Activated CD4-positive, alpha-beta T cell treated with anti-CD3 and anti-CD28 coated beads, Interleukin-2, Interleukin-6, amounts not matched to agents 100 ng/mL and 50 ng/mL, durations not matched to agents 16 hours and 8 hours (primary cell): ENCODE measurements at places on chromosomes 6 and 20.

DNA sequence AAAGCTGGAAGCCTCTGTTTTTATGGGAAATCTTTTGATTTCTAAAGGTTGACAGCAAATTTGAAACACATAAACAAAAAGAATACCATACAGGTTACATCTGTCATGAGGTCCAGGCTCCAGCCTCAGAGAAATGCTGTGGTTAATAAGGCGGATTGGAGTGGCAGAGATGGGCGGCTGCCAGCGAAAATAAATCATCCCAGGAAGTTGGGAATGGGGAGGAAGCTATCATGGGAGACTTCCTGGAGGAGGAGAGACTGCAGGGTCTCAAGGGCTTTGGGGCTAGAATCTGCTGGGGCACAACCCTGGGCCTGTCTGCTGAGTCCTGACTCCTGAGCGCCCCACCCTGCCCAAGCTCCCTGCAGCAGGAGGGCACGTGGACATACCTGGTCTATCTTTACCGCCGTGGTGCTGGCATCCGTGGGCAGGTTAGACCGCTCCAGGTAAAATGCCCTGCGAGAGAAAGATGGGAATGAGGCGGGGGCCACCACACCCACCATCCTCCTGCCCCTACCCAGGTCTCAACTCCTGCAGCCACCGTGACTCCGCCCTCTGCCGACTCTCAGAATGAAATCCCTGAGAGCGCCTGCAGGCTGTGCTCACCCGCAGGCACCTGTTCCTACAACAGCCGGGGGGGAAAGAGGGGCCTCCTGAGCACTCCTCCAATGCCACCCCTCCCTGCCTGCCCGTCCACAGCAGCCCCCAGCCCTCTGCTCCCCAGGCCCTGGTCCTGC is 197.3 kb downstream of the PREX1 start:
- DNase-seq: no peak

DNA sequence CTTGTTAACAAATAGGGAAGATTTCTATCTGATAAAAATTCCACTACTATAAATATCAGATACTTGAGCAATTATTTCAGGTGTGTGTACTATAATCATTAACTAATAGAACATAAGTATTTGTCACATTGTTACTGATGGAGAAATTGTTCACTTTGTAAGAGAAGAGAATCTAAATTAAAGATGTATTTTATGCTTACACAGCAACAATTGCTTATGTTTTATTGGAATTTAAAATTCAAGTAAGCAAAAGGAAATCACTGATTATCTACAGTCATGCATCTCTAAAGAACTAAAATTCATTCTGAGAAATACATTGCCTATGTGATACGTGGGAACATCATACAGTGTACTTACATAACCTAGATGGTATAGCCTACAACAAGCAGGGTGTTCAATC is 1590.8 kb downstream of the GRIK2 start:
- no peak for DNase-seq

- peak; percentile 51 for DNase-seq
These were observed 16.3 kb downstream of the PKIG start for GRCh38 chr20:44598423-44599305.

GRCh38 chr20:32336918-32337347 is 21.2 kb upstream of the ASXL1 start:
- peak; percentile 54 for DNase-seq

DNA sequence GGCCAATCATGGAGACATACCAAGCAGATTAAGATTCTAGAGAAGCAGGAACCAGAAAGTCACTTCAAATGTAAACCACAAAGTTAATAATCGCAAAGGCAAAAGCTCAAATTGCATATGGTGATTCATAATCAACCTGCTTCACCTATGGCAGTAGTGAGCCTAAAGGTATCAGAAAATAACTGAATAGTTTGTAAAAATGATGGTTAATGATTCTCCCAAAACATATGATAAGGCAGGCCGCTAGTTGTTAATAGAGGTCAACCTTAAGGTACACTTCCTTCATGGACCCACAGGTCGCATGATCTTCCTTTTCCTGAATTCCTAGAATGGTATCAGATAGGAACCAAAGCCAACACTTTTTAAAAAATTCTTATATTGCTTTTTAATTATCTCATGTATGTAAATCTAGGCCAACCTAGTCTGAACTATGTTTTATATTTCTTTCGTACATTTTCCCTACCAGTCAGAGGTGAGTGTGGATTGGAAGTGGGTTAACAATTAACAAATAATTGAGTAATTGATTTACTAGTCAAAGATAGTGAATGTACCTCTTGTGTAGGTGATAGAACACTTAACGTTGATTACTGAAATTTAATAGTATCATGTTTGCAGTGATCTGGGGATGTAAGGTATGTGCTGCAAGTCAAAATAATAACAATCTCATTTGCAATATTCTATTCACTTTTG is 16.4 kb downstream of the TAAR2 start:
- no peak for DNase-seq

DNA sequence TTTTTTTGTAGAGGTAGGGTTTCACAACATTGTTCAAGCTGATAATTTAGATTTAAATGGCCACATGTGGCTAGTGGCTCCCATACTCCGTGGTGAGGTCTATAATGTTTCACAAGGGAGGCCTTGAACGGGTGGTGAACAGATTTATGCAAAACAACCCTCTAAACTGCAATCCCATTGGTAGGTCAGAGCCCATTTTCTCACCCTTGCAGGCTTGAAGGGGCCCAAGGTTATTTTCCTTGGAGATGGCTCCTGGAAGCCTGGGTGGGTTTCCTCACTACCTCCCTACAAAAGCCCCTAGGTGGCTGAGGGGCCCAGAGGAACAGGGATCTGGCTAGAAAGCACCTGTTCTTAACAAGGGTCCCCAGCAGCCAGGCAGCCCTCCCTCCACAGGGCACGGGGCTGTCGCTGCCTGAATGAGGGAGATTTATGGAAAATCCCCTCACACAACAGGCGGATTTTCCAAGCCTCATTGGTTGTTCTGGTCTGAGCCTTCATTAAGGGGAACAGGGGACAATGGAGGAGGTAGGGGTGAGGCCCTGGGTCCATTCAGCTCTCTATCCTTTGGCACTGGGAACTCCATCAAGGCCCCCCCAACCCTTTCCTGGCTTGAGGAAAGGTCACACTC is 64.6 kb downstream of the VEGFA start:
- DNase-seq: no peak

- DNase-seq: no peak
These were observed 148.0 kb upstream of the LRFN2 start for GRCh38 chr6:40735121-40735520.

DNA sequence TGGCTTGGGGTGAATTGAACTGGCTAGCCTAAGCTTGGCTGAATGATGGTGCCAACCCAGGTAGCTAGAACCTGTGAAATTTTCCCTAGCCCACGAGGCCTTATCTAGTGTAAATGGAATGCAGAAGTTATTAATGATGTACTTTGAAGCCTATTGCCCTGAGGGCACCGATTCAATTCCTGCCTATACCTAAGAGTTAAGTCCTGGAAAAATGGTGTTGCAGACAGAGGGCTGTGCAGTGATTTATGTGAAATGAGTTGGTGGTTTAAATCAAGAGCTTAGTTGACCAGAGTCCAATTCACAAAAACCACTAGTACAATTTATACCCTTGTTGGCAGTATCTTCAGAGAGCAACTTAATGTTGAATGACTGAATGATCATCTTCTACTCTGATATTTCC is 373.8 kb upstream of the JAG1 start:
- DNase-seq: no peak

DNA sequence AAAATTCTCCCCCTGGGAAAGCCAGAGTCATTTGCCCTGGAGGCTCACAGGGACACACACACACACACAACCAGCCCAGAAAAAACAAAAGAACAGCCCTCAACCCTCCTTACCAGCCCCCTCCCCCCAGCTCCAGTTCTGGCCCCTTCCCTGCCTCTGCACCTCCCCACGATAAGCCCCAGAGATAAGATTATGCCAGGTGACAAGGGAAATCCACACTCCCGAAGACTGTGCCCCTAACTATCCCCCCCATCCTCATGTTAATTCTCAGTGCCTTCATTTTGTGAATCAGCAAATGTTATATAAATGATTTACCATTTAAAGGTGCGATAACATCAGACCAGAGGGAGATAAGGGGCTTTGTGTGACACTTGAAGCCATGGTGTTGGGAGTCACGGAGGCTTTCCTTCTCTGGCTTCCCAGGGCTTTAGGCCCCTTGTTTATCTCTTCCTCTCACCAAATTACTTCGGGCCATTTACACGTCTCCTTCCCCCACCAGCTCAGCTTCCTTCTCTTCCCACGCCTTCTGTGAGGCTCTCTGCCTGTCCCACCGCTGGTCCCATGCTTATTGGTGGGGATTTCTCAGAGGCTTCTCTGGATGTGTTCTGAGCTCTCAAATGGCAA is 12.5 kb upstream of the FOXC1 start:
- DNase-seq: no peak

DNA sequence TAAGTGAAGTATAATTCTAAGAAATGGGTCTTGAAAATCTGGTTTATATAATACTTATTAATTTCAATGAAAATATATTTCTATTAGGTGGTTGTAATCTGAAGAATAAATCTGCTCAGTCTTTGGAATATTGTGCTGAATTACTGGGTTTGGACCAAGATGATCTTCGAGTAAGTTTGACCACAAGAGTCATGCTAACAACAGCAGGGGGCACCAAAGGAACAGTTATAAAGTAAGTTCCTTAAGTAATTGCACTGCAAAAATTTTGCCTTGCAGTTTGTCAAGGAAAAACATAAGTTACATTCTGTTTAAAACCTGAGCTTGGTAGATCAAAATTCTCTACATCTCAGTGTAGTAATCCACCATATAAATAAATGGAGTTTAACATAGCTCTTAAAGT is 106.0 kb downstream of the MYO6 start:
- DNase-seq: peak; percentile 42

GRCh38 chr20:51097351-51098120 is 74.6 kb upstream of the KCNG1 start:
- no peak for DNase-seq

DNA sequence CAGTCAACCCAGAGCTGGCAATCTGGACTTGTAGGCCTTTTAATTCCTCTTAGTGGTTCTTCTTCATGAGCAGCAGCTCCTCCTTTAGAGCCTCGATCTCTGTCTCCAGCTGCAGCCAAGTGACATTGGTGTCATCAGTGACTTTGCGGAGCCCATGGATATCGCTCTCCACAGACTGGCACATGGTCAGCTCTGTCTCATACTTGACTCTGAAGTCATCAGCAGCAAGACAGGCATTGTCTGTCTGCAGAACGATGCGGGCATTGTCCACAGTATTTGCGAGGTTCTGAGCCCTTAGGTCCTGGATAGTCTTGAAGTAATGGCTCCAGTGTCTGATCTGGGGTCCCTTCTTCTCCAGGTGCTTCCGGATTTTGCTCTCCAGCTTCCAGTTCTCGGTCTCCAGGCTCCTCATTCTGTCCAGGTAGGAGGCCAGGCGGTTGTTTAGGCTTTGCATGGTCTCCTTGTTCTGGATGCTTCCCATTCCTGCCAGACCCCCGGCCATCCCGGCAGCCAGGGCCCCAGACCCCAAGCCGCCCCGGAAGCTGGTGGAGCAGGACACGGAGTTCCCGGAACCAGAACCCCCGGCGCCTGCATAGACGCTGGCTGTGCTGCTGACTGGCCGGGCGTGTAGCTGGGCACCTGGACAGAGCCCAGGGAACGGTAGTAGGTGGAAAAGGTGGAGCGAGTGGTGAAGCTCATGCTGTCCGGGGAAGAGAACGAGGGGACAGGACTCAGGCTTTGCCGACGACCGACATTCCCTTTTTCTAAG is 15.1 kb downstream of the RFPL4B start:
- no peak for DNase-seq

- DNase-seq: peak; percentile 57
These were observed 32.7 kb downstream of the PLN start for GRCh38 chr6:118580585-118581419.

- no peak for DNase-seq
These were observed 87.8 kb downstream of the CTNNBL1 start for GRCh38 chr20:37781626-37782025.

DNA sequence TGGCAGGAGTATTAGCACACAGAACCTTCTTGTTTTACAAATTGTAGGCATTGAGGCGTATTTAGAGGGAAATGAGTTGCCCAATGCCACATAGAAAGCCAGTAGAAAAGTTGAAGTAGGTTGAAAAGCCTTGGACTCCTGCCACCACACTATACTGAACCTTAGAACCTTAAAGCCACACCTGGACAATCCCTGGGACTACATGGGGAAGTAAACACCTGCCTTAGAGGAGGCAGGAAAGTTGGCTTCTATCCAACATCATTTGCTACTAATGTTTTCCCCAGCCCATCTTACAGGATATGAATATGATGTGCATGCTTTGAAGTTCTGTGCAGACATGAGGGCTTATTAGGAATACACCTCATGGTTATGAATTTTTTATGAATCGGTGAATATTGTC is 5.3 kb upstream of the EPPIN start:
- no peak for DNase-seq

DNA sequence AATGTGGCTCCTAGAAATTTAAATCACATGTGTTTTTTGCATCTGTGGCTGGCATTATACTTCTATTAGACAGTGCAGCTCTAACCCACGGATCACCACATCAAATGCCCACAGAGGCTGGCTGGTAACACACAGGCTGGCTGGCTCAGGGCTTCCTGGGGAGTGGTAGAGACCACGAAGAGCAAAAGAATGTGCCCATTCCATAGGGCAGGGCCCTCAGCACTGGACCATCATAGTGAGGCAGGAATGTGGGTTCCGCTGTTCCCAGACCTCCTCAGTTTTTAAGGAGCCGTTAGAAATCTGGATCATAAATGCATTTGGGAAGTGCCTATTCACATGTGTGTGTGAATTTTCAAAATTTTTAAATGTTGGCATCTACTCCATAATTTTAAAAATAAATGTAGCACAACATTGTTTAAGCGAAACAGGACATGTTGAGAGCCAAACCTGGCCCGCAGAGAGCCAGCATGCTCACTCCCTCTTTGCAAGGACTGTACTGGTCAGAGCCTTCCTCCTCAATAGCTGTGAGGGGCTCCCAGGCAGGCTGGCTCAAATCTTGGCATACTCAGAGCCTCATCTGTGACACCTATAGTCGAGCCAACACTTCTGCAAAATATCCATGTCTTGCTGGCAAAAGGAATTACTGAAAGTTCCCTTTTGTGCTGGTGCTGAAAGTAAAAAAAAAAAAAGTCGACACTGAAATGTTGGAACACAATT is 190.5 kb downstream of the FNDC1 start:
- no peak for DNase-seq

- DNase-seq: no peak
These were observed 437.8 kb upstream of the ID4 start for GRCh38 chr6:19399406-19399805.

GRCh38 chr6:144955859-144956258 is 670.7 kb downstream of the UTRN start:
- no peak for DNase-seq

DNA sequence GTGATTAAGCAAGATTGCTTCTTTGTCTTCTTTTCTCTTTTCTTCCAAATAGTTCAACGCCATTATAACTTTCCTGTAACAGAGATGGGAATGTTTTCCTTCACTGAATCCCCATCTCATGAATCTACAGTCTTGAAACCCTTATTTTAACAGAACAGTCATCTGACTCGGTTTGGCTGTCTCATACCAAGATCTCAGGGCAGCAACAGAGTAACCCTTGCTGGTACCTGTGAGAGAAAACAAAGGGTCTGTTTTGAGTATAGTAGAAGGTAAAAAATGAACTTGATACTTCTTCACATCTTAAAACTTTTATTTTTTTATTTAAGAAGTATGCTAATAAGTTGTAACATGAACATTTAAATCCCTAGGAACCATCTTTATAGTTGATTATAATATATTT is 19.6 kb upstream of the DSE start:
- DNase-seq: no peak

GRCh38 chr6:110190726-110191125 is 10.5 kb downstream of the CDC40 start:
- no peak for DNase-seq
